Heart right ventricle (tissue), 16 donors: ENCODE measurements at places on chromosomes 13 and 19. TPM values are rescaled to one million over a fixed set of nuclear protein-coding genes. Genes with fewer than 3 reads are reported as not detected.

DNA sequence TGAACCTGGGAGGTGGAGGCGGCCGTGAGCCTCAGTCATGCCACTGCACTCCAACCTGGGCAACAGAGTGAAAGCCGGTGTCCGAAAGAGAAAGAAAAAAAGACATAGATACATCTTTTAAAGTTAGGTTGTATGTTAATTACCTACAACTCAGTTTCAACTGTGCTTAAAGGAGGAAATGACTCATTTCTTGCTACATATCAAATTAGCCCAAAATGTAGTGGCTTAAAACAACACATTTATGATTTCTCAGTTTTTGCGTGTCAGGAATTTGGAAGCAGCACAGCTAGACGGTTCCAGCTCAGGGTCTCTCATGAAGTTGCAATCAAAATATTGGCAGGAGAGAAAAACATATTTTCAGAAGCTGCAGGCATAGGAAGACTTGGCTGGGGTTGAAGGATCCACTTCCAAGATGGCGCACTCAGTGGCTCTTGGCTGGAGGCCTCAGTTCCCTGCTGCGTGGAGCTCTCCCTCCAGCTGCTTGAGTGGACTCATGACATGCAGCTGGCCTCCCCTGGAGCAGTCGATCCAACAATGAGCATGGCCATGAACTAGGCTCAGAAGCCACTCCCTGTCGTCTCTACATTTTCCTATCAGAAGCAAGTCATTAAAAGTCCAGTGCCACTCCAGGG is 7.1 kb downstream of the LDLR start:
- peak; percentile 60 for DNase-seq
- peak overlapping the region; percentile 67 for H3K27ac ChIP-seq

GJB2 gene
- total RNA-seq: 0.17 TPM

DNA sequence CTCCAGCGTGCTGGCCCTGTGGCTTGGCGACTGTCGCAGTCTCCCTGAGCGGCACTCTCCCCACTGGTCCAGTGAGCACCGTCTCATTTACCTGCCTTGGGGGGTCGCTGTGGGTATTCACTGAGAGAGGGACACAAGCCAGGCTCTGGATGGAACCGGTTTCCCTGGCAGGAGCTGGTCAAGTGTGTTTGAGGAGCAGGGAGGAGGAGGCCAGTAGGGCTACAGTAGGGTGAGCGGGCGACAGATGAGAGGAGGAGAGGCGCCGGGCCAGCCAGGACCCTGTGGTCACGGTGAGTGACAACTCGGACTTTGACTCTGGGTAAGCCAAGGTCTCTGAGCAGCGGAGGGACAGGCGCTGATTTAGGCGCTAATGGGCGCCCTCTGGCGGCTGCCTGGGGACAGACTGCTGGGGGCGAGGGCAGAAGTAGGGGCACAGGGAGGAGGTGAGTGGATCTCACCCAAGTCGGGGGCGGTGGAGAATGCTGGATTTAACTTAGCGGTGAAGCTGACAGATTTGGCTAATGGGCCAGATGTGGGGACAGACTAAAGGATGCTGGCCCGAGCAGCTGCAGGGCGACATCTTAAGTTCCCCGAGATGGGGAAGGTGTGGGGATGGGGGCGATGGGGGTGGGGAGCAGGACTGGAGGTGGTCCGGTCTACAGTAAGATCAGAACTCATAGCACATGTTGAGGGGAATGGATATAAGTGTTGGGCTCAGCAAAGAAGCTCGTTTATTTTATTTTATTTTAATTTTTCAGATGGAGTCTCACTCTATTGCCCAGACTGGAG is 4.7 kb upstream of the PRMT1 start:
- no peak overlapping the region for H3K4me3 ChIP-seq
- peak overlapping the region; percentile 42 for H3K27ac ChIP-seq
- peak; percentile 83 for DNase-seq
- H3K27me3 ChIP-seq: no peaks in the 10 kb centered on the region
- H3K4me1 ChIP-seq: peaks cover 13% of the 10 kb centered on the region

GRCh38 chr13:81473366-81473899 is 1132.5 kb upstream of the SPRY2 start:
- no peaks in the 10 kb centered on the region for H3K4me1 ChIP-seq
- no peaks in the 10 kb centered on the region for H3K36me3 ChIP-seq
- no peaks in the 10 kb centered on the region for H3K27me3 ChIP-seq
- DNase-seq: no peak
- no peak overlapping the region for H3K27ac ChIP-seq
- no peak overlapping the region for H3K4me3 ChIP-seq

GRCh38 chr13:69168436-69168835 is 939.2 kb upstream of the ATXN8OS start:
- no peaks in the 10 kb centered on the region for H3K36me3 ChIP-seq
- no peak for DNase-seq
- no peaks in the 10 kb centered on the region for H3K4me1 ChIP-seq
- no peaks in the 10 kb centered on the region for H3K27me3 ChIP-seq
- H3K4me3 ChIP-seq: no peak overlapping the region

CGB3 gene
- total RNA-seq: not detected

GRCh38 chr13:37715606-37716015 is 117.0 kb upstream of the POSTN start:
- no peaks in the 10 kb centered on the region for H3K27me3 ChIP-seq
- H3K4me1 ChIP-seq: no peaks in the 10 kb centered on the region
- H3K27ac ChIP-seq: no peak overlapping the region
- H3K4me3 ChIP-seq: no peak overlapping the region
- H3K36me3 ChIP-seq: no peaks in the 10 kb centered on the region
- no peak for DNase-seq

PLIN4 gene
- 416 TPM for total RNA-seq

- no peaks in the 10 kb centered on the region for H3K36me3 ChIP-seq
- peaks cover 32% of the 10 kb centered on the region for H3K4me1 ChIP-seq
- peaks cover 17% of the 10 kb centered on the region for H3K27me3 ChIP-seq
- DNase-seq: peak; percentile 78
These were observed at the start of gene FXYD5 for GRCh38 chr19:35154525-35155406. FXYD5 (plus strand) TSS chr19:35154735; CDS start chr19:35155551, 816 bp downstream.

MAG gene
- not detected for total RNA-seq

GRCh38 chr13:24217601-24218281 is 57.2 kb downstream of the SPATA13 start:
- peaks cover 24% of the 10 kb centered on the region for H3K4me1 ChIP-seq
- H3K27me3 ChIP-seq: no peaks in the 10 kb centered on the region
- no peak for DNase-seq
- peak overlapping the region; percentile 2 for H3K27ac ChIP-seq

DNA sequence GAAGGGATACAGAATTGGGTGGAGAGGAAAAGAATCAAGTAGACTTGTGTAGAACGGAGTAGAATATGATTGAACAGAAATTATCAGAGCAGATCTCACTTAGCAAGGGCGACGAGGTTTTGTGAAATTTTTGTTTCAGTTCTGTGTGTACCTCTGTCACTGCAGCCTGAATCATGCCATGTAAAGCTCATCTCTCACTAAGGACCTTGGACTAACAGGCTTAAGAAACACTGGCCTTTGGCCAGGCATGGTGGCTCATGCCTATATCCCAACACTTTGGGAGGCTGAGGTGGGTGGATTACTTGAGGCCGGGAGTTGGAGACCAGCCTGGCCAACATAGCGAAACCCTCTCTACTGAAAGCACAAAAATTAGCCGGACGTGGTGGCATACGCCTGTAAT is 62.6 kb downstream of the MYH14 start:
- H3K4me3 ChIP-seq: no peak overlapping the region
- no peaks in the 10 kb centered on the region for H3K27me3 ChIP-seq
- no peaks in the 10 kb centered on the region for H3K36me3 ChIP-seq
- no peak for DNase-seq

DNA sequence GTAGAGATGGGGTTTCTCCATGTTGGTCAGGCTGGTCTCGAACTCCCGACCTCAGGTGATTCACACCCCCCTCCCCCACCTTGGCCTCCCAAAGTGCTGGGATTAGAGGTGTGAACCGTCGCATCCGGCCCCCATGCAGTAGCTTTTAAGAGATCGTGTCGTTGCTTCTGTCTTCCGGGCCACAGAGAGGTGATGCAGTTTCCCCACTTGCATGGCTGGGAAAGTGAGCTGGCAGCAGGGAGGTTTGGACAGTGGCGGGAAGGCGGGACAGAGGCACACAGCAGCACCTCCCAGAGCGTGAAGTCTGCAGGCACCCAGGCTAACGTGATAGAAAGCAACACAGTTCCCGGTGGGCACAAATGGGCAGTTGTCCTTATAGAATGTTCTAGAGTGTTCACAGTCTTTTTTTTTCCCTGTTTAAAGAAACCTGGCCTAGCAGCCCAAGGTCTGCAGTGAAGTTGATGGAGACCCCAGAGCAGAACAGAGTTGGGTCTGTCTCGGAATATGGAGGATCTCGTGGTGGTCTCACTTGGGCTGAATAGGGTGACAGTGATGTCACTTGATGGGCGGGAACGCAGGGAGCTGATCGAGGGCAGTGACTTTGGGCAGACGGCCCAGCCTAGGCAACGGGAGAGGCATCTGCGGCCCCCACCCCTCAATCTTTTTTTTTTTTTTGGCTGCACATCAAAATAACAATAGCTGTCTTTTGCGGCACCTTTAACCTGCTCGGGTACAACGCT is 4.9 kb downstream of the UHRF1 start:
- peak overlapping the region; percentile 64 for H3K4me3 ChIP-seq
- no peak for DNase-seq
- no peaks in the 10 kb centered on the region for H3K27me3 ChIP-seq
- no peaks in the 10 kb centered on the region for H3K36me3 ChIP-seq

DNA sequence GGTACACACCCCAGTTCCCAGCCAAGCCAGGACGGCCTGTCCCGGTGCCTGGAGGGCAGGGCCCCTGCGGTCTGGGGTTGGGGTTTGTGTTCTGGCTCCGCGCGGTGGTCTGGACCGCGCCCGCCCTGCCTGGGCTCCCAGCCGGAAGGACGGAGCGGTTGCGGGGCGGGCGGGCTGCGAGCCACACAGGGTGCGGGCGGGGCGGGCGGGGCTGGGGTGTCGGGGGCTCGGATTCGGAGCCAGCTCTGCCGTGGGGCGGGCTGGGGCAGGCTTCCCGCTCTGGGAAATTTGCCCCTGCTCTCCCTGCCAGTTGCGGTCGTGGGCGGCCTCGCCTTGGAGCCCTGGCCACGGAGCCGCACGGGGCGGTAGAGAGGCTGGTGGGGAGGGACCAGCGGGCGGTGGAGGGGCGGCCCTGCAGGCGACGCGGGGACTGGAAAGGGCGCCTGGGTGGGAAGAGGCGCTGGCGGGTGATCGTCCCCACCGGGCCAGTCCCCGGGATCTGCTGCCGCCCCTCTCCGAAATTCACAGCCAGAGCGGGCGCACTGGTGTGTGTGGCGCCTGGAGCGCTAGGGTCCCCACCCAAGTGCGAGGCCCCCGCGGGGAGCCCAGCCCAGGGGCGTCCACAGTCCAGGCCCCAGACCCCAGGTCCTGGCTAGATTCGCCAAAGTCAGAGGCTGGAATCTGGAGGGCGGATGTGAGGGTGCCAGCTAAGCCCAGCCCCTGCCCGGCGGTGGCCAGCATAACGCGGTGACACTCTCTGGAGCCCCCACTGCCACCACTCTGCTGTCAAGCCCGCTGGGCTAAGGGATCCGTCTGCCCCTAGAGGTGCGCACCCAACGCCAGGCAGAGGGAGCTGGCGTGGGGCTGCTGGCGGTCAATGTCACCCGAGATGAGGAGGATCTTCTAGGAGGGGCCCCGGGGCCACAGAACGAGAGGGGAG is 11.0 kb upstream of the ZNF492 start:
- H3K27ac ChIP-seq: no peak overlapping the region
- H3K4me3 ChIP-seq: peak overlapping the region; percentile 41
- peak; percentile 19 for DNase-seq
- no peaks in the 10 kb centered on the region for H3K4me1 ChIP-seq
- H3K27me3 ChIP-seq: peaks cover 35% of the 10 kb centered on the region

GRCh38 chr19:39401070-39401548 is 5.5 kb upstream of the ZFP36 start:
- H3K27me3 ChIP-seq: no peaks in the 10 kb centered on the region
- no peak for DNase-seq
- no peaks in the 10 kb centered on the region for H3K36me3 ChIP-seq
- peak overlapping the region; percentile 99 for H3K27ac ChIP-seq
- H3K4me1 ChIP-seq: peaks cover 16% of the 10 kb centered on the region

DNA sequence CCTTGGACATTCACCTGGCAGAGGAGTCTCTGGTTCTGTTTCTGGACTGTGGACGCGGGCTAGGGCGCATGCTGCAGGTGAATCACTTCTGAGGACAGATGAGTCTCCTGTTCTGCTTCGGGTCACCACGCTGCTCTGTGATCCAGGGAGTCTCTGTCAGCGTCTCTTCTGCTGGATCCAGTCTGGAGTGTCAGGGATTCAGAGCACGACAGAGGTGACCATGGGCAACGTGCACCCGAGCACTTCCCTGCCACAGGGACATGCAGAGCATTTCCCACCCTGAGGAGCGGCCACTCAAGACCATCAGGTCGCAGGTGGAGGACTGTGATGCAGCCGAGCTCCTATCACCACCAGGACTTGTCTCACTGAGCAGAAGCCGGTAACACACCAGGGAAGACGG is 24.4 kb upstream of the LILRA2 start:
- no peak for DNase-seq
- H3K27ac ChIP-seq: no peak overlapping the region
- no peaks in the 10 kb centered on the region for H3K4me1 ChIP-seq
- H3K36me3 ChIP-seq: no peaks in the 10 kb centered on the region

- H3K4me1 ChIP-seq: no peaks in the 10 kb centered on the region
- H3K4me3 ChIP-seq: peak overlapping the region; percentile 35
- H3K36me3 ChIP-seq: no peaks in the 10 kb centered on the region
These were observed 228.5 kb upstream of the ARGLU1 start for GRCh38 chr13:106796280-106797047.

CALR3 gene
- not detected for total RNA-seq

GAPDHS gene
- total RNA-seq: not detected

SLC1A6 gene
- total RNA-seq: not detected

RFC3 gene
- total RNA-seq: 4.7 TPM

CLEC11A gene
- 5.2 TPM for total RNA-seq

GRCh38 chr13:113939129-113939943 is 34.5 kb downstream of the C13orf46 start:
- H3K36me3 ChIP-seq: no peaks in the 10 kb centered on the region
- no peak for DNase-seq
- no peak overlapping the region for H3K4me3 ChIP-seq
- H3K4me1 ChIP-seq: peaks cover 14% of the 10 kb centered on the region
- no peak overlapping the region for H3K27ac ChIP-seq

CCDC70 gene
- not detected for total RNA-seq

- H3K27ac ChIP-seq: peak overlapping the region; percentile 12
- H3K36me3 ChIP-seq: no peaks in the 10 kb centered on the region
- no peaks in the 10 kb centered on the region for H3K27me3 ChIP-seq
- peaks cover 3% of the 10 kb centered on the region for H3K4me1 ChIP-seq
- H3K4me3 ChIP-seq: peak overlapping the region; percentile 63
- DNase-seq: peak; percentile 84
These were observed 28.5 kb downstream of the ZNF266 start for GRCh38 chr19:9406798-9407352.

DNA sequence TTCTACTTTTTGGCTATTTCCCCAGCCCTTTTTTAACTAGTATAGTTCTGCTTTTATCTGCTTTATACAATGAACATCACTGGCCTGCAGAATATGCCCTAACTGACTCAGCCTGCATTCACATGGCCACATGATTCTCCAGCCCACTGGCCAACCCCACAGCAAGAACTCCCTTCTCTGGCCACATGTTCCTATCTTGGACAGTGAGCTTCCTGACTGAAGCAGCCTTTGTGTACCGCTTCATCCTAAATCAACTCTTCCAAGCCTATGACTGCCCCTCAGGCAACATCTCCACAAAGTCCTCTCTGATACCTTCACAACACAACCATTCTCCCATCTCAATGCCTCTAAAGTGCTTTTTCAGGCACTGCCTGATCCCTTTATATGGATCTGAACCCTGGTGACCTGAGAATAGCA is 214.1 kb downstream of the COL4A1 start:
- no peak for DNase-seq
- no peaks in the 10 kb centered on the region for H3K27me3 ChIP-seq
- no peaks in the 10 kb centered on the region for H3K36me3 ChIP-seq
- H3K4me3 ChIP-seq: no peak overlapping the region
- peaks cover 18% of the 10 kb centered on the region for H3K4me1 ChIP-seq
